ENCODE measurements at places on chromosomes 3 and 15.

DNA sequence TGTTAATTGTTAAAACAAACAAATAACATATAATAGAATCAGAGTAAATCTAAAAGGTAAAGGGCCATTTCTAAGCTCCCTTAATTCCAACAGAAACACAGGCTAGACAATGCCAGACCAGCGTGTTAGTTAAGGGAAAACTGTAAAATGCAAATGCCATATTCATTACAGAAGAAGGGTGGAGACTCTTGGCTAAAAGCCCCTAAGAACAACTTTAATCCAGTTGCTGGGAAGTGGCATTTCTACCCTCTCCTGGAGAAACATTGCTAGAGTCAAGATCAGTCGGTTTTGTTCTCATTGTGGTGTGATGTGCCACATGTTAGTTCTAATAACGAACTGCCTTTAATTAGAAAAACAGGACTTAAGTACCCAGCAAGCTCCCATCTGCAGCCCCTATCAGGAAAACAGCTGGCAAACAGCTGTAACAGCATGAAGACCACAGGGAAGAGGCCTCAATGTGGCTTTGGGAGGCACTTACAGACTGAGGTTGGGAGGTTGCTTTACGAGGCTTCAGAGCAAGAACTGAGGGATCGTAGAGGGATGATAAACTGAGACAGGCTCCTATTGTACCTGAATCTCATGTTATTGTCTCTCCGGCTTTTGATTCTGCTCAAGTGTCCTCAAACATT lies 1134.8 kb downstream of the ROBO1 start:
- no peak for DNase-seq

GRCh38 chr3:107959550-107960154 lies 131.2 kb downstream of the CD47 start:
- no peak for DNase-seq

DNA sequence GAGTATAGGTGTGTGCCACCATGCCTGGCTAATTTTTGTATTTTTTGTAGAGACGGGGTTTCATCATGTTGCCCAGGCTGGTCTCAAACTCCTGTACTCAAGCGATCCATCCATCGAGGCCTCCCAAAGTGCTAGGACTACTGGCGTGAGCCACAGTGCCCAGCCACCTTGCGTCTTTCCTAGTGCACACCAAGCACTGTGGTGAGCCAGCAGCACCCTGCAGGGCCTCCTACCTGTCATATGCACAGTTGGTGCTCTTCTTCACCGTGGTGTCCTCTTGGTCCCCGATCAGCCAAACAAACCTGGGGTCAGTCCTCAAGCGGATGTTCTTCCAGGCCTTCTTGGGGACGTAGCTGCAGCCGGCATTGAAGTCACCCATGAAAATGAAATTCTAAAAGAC lies 13.2 kb downstream of the DNASE1L3 start:
- DNase-seq, result no peak

- DNase-seq, result no peak
Measured at GRCh38 chr3:134427400-134428111, 53.3 kb upstream of the AMOTL2 start.

- DNase-seq, result no peak
Measured at GRCh38 chr3:165624761-165625160, 212.5 kb downstream of the BCHE start.

DNA sequence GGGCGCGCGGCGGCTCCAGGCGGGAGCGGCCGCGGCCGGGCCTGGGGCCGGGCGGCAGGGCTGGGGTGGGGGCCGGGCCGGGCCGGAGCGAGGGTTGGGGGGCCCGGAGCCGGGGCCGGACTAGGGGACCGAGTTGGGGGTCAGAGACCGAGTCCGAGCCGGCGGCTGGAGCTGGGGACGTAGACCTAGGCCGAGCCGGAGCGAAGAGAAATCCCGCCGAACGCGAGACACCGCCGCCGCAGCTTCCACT lies 37.3 kb downstream of the HMCES start:
- no peak for DNase-seq

DNA sequence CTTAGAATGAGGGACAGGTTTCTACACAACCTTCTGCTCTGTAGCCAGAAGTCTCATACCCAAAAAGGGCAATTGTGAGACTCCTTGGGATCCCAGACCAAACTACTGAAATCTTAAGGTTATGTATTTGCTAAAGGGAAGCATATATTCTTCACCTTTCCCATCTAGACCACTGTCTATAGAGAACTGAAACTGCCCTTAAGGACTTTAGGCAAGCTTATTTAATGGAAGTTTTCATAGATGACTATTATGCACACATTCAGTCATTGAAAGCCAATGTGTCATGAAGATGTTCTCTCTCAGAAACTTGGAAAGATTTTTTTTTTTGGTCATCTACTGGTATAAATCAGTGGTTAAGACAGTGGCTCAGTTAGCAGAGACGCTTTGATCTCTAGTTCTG lies 365.3 kb downstream of the MCTP2 start:
- DNase-seq, result no peak

GRCh38 chr3:66394753-66395249 lies 106.0 kb downstream of the LRIG1 start:
- DNase-seq, result no peak

GRCh38 chr15:56792211-56792610 lies 58.9 kb upstream of the ZNF280D start:
- no peak for DNase-seq

DNA sequence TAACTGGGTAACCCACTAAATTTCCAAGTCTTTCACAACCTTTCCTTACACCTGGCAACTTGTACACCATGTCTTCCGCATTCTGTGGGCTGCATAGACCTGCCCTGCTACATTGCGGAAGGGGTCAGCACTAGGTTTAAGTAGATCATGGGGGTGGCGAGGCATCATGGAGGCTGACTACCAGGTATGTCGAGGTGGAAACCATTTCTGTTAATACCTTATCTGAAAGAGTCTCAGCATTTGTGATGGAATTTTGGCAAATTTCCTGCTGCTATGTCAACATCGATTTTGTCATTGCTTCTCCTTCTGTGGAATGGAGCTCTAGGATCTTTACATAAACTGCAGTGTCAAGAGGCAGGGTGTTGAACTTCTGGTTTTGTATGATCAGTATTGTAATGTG lies 187.2 kb downstream of the GHSR start:
- DNase-seq, result no peak

GRCh38 chr3:134971306-134971705 lies 176.2 kb downstream of the EPHB1 start:
- no peak for DNase-seq

GRCh38 chr3:189222927-189223636 lies 51.3 kb downstream of the TPRG1 start:
- DNase-seq, result no peak

DNA sequence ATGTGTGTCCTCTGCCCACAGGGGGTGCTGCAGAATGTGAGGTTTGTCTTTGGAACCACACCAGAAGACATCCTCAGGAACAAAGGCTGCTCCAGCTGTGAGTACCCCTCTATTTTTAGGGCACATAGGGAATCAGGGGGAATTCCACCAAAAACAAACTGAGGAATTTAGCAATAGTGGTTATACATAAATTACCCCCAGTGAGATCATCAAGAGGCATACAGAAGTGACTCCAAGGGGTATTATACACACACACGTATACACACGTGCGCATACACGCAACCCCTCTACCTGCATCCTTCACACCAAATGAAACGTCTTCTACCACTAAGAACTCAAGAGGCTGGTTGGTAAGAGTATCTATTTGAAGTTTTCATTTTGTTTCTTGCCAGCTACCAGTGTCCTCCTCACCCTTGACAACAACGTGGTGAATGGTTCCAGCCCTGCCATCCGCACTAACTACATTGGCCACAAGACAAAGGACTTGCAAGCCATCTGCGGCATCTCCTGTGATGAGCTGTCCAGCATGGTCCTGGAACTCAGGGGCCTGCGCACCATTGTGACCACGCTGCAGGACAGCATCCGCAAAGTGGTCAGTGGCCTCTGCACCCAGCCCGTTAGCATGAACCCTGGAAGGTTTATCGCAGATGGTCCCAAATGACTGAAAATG lies 2.9 kb downstream of the THBS1 start:
- no peak for DNase-seq

DNA sequence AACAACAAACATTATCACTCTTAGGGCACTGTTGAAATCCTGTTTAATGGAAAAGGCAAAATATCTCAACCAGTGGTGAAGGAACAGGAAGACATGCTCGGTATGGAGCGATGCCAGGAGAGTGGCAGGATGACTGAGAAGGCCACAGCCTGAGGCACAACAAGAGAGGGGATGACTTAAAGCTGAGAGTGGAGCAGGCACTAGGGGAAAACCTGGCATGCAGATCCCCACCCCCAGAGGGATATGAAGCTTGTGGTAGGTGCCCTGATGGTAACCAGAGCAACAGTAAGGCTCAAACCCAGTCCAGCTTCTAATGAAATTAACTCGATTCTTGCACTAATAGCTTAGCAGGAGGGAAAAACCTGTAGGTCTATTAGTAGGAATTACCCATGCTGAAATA lies 40.4 kb downstream of the LYSMD4 start:
- DNase-seq, result no peak

DNA sequence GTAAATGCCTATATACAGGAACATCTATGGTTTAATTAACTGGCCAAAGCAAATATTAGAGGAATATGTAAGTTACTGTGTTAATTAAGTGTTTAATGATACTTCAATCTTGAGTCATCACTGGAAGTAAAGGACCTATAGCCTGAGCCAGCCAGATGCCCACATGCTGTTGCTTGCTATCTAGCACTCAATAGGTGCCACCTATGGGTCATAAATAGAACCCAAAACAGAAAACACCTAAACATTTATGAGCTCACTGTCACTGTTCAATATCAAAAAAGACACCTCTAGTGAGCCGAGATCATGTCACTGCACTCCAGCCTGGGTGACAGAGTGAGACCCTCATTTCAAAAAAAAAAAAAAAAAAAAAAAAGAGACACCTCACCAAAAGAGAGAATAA lies 48.4 kb upstream of the IP6K2 start:
- DNase-seq, result no peak

DNA sequence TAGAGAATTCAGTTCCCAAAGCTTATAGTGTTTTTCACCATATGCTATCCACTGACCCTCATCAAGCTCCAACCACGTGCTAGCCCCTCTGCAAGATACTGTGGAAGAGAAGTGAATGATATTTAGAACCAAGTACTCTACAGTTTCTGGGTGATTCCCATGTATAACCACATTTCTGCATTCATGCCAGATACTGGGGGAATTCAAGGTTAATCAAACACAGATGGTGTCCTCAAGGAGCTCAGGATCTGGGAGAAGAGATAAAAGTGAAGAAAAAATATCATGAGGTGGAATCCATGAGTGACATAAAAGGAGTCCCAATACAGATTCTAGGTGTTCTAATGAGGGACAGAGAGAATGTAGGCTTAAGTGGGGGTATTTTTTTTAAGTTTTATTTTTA lies 195.8 kb downstream of the FHIT start:
- no peak for DNase-seq

DNA sequence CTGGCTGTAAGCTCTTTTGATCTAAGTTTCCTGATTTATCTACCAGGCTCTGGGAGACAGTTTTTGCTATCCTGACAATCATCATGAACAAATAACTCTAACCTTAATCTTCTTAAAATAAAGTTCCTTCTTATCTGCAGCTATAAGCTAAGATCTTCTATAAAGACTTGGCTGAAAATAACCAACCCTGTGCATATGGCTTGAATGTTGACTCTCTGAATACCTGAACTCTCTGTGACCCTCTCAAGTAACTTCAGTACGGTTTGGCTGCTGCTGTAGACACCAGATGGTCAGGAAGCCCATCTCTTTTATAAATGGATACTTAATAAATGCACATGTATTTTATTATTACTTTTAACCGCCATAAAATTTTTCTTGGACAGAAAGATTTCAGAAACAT lies 412.4 kb upstream of the CBLB start:
- DNase-seq, result peak; percentile 36

DNA sequence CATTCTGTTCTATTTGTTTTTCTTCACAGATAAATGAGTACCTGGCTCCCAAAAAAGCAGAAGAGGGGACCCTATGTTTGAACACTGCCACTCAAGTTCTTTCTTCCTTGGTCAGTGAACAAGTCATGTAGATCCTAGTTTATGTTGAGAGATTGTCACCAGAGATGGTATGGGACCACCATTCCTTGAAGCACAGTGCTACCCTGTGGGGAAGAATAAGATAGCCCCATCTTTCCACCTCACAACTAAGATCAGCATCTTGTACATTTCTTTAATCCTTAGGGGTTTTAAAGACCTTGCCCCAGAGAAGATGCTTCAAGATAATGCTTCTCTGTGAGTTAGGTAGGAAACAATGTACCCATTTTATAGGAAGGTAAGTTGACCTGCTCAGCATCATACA lies 233.5 kb upstream of the WNT5A start:
- peak; percentile 2 for DNase-seq

- DNase-seq, result no peak
Measured at GRCh38 chr3:148168347-148168746, 529.4 kb upstream of the AGTR1 start.

DNA sequence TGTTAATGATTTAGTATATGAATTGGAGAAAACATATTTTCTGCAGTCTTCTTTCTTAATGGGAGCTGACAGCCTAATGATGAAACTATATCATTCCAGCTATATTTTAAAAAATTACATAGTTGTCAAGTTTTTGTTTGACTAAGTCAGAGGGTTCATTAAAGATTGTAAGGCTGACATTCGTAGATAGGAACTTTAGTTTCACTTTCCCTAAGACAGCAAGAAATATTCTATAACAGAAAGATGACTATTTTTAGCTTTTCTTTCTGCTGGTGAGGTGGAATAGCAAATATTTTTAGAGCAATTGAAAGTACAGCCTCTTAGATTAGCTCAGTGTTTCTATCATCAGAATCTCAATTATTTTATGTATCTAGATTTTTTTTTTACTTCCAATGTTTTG lies 60.2 kb downstream of the PIAS1 start:
- no peak for DNase-seq

DNA sequence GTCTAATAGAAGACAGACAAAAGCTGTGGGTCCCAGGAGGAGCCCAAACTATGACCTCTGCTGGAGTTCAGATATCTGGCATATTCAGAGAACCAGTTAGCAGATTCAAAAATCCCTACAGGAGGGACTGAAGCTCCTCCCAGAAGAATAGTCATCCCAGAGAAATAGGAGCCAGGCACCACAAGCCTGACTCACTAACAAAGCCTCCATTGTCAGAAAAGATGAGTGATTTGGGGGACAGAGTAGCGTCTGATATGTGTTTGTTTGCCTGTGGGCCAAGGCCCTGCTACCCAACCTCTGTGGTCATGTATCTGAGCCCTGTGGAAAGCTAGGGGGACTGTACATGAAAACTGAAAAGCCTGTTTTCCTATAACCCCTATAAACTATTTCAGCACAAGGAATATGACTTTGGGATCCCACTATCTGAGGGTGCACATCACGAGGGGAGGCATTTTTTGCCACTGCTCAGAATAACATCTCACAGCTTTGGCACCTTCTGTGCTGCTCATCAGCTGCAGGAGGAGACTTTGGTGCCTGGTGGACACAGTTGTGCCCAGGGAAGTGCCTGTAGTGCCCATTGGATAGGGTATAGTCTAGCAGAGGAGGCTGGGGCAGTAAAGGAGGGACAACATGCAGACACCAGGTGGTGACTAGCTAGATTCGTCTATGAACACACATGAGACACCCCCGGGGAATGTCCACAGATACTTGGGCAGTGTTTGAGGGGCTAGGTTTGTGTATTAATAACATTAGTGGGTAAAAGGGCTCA lies 9.7 kb upstream of the LARP6 start:
- no peak for DNase-seq

All from NCI-H1694 (cell line).